ENCODE measurements at places on chromosomes 5 and 9. TPM values are rescaled to one million over a fixed set of nuclear protein-coding genes. Genes with fewer than 3 reads are reported as not detected.

The ADRB2 gene
- total RNA-seq: 9.1 TPM

The AGXT2 gene
- total RNA-seq: not detected

The ARL15 gene
- 25.9 TPM for total RNA-seq

The PCDHGA5 gene
- total RNA-seq: 1.8 TPM

The RAI14 gene
- total RNA-seq: 102 TPM

The FREM1 gene
- total RNA-seq: 4.3 TPM

The CAVIN4 gene
- 0.14 TPM for total RNA-seq

GRCh38 chr9:15268317-15268716 lies 38.7 kb downstream of the TTC39B start:
- no peak for DNase-seq

GRCh38 chr9:37121881-37122280 lies 1.5 kb downstream of the ZCCHC7 start:
- no peak for DNase-seq

- DNase-seq: no peak
These were observed 141.5 kb downstream of the TRPM3 start for GRCh38 chr9:70979966-70980365.

GRCh38 chr5:169121630-169122420 lies 179.1 kb downstream of the SLIT3 start:
- no peak for DNase-seq

- DNase-seq: no peak
These were observed 29.5 kb downstream of the TTC39B start for GRCh38 chr9:15277400-15278090.

- DNase-seq: no peak
These were observed 157.9 kb upstream of the TAS2R1 start for GRCh38 chr5:9787861-9788600.

DNA sequence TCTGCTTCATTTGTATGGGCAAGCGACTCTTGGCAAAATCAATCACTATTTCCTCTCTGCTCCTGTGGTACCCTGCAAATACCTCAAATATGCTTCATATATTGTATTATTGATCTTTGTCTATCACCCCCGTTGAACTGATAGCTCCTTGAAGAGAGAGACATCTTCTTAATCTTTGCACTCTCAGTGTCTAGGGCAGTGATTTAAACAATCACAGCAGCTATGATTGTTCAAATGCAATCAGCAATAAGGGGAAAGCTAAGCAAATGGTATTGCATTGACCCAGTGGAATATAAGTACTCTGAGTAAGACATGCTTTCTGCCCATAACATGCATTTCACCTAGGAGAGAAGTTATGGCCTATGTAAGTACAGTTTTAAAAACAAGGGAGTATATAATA lies 90.2 kb downstream of the SUSD1 start:
- no peak for DNase-seq
